ENCODE measurements at places on chromosomes 3 and 15.

DNA sequence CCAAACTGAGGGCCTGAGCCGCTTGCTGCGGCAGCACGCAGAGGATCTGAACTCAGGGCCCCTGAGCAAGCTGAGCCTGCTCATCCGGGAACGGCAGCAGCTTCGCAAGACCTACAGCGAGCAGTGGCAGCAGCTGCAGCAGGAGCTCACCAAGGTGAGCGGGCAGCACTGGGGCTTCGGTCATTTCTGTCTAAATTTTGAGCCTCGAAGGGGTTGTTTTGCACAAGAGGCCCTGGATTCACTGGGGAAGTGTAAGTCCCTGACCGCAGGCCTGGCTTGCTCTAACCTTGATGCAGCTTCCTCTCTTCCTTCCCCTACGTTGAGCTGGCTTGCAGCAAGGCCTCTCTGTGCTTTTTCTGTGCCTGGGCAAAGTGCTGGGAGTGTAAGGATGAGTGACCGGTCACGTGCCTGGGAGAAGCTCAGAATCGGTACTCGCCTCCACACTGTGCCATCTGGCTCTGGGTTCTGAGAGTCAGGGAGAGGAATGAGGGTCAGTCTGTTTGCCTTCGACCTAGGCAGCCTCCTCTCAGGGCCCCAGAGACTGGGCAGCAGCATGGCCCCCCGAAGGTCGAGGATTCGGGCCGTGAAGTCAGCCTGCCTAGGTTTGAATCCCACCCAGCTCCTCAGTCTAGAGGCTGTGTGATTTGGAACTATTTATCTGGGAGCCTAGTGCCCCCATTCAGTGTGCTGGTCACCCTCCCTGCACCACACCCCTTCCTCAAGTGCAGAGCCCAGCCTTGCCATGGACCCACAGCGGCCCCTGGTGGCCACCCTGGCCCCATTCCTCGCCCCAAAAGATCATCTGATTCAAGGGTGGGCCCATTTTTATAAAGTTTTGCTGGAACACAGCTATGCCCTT is 1.4 kb downstream of the FES start:
- no peak for DNase-seq

DNA sequence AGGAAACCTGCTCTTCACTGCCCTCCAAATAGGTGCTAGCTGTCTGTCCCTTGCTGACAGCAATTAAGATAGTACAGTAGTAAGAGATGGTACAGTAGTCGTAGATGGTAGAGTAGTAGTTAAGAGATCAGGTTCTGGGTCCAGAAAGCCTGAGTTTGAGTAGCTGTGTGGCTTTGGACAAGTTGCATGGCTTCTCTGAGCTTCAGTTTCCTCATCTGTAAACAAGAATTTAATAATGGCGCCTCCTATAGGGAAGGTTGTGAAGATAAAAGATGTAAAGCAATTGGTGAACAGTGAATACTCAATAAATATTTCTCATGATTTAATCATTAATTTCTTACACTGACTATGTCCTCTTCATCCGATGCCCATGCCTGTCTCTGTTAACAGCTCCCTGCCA is 86.9 kb upstream of the BCL6 start:
- no peak for DNase-seq

- no peak for DNase-seq
Observed at GRCh38 chr3:45366290-45366689, 22.1 kb upstream of the LARS2 start.

DNA sequence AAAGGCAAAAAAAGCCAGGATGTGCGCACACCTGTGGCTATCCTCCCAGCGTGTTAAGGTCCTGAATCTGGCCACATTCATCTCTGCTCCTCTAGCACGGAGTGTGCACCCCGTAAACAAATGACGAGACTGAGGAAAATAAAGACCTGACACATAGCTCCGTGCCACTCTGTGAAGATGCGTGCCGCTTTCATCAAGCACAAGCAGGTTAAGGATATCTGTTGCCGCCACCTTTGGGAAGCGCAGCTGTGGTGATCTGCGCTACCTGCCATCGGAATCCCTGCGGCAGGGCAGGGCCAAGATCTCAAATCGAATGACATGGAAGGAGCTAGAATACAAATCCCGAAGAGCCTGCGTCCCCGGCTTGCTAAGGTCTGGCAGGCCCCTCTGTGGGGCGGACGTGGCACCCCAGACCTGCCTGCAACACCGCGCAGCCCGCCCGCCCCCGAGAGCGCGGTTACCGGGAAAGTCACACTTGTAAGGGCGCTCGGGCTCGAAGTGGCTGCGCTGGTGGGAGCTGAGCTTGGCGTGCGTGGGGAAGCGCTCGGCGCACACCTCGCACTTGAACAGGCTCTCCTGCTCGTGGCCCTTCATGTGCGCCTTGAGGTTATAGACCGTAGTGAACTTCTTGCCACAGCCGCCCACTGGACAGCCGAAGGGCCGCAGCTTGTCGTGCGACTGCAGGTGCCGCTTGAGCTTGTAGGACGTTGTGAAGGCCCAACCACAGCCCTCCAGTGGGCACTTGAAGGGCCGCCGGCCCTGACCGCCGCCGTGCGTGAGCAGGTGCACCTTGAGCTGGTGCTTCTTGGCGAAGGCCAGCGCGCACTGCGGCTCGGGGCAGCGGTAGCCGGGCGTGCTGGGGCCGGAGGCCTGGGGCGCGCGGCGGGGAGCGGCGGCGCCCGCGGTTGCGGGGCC is 936 bp downstream of the ZXDC start:
- DNase-seq: no peak

- no peak for DNase-seq
Observed at GRCh38 chr3:72123908-72124441, 339.0 kb upstream of the PROK2 start.

GRCh38 chr3:168070919-168071318 is 24.8 kb downstream of the GOLIM4 start:
- no peak for DNase-seq

- no peak for DNase-seq
Observed at GRCh38 chr15:74128785-74129585, 1.4 kb upstream of the ISLR2 start.

DNA sequence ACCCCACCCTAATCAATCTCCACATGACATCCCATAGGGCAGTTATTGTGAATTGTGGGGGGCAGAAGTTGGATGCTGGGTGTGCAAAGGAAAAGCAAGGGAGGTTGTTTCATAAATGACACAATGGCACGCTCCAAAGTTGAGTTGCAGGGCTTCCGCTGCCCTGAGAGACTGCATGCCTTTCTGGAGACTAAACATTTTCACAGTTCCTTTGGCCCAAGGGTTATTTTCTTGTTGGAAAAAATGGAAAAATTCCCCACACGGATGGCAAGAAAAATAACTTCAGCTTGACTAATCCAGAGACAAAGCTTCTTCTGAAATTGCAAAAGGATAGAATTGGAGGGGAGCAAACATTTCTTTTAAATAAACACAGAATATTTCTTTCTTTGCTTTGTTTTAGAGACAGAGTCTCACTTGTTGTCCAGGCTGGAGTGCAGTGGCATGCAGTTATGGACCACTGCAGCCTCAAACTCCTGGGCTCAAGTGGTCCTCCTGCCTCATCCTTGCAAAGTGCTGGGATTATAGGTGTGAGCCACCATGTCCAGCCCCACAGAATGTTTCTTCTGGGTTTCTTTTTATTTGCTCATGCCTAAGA is 19.1 kb upstream of the TPM1 start:
- DNase-seq: no peak

- DNase-seq: no peak
Observed at GRCh38 chr15:94225616-94226015, 5.7 kb upstream of the MCTP2 start.

DNA sequence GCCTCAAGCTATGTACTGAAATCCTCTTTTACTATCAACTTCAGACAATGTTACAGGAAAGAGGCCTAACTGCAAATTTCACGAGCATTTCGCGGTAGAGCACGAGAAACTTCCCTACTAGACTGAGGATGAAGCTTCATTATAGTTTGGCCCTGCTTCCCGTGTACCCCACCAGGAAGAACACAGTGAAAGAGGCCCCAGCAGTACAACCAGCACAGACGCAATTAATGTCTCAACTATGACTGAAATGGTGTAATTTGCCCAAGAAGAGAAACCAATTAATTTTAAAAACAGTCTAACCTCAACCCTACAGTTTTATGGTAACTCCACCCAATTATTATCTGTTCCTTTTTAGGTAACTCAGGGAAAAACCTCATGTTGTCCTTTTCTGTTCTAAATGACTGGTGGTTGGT is 12.1 kb downstream of the CHSY1 start:
- no peak for DNase-seq

DNA sequence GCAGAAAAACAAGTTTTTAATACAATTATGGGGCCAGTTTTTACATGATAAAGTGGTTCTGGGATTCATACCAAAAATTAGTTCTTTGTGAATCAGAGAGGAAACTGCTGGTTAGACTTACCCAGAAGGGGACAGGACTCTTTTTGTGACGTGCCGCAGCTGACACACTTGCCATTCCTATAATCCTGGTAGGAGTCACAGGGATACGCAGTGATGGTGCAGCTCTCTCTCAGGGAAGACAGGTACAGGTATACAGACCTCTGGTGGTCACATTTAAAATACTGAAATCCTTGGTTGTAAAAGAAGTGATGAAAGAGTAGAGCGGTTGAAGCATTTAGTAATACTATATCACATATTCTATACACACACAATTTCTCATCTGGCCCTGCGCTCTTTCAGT is 20.2 kb upstream of the TMEM41A start:
- DNase-seq: no peak

GRCh38 chr3:152574461-152575079 is 260.4 kb upstream of the P2RY1 start:
- DNase-seq: peak; percentile 73

- no peak for DNase-seq
Observed at GRCh38 chr3:125024817-125025216, 31.0 kb downstream of the HEG1 start.

DNA sequence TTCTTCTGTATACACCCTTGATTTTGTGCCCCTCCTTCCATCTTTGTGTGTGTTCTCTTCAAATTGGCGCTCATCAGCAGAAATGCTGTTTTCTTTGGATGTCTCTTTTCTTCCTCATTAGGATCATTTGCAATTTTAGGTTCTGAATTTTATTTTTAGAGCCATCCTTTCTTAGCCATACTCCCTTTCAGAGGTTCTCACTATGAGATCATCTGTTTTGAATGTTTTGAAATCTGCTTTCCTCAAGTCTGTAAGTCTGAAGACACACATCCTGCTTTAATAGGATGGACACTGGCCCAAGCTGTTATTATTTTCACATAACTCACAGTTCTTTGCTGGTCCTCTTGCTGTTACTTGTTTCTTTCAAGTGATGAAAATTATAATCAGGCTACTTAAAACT is 124.8 kb downstream of the BDH1 start:
- DNase-seq: no peak

GRCh38 chr3:79517766-79518413 is 249.9 kb downstream of the ROBO1 start:
- DNase-seq: no peak

DNA sequence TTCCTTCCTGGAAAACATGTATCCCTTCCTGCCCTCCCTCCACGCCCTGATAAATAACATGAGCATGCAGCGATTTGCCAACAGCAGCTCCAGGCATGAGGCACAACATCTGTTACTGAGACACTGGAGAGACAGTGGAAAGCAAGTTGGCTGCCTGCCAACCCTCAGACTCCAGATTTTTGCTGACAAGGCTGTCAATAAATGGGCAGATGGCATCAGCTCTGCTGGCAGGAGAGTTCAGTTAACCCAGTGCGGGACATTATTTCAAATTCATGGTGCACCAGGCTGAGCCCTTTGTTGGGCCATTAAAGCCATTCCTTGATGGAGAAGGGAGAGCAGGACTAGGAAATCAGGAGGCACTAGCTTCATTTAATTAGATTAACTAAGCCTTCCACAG is 293.3 kb downstream of the MEX3B start:
- peak; percentile 90 for DNase-seq

GRCh38 chr3:151770956-151771355 is 37.2 kb downstream of the AADACL2 start:
- no peak for DNase-seq

DNA sequence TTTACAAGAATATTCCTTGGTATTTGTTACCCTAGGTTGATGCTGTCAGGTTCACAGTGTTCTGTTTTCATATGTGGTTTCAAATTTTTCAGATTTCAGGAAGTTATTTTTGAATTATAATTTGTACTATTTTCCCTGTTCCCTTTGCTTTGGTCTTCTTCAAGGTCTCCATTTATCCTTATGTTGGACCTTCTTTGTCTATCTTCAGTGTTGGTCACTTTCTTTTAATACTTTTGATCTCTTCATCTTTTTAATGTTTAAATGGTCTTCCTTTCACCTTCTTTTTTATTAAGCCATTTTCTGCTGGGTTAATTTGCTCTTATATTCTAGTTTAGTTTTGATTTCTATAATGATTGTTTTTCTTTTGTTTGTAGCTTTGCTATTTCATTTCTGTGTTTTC is 61.3 kb downstream of the KLHL25 start:
- no peak for DNase-seq

DNA sequence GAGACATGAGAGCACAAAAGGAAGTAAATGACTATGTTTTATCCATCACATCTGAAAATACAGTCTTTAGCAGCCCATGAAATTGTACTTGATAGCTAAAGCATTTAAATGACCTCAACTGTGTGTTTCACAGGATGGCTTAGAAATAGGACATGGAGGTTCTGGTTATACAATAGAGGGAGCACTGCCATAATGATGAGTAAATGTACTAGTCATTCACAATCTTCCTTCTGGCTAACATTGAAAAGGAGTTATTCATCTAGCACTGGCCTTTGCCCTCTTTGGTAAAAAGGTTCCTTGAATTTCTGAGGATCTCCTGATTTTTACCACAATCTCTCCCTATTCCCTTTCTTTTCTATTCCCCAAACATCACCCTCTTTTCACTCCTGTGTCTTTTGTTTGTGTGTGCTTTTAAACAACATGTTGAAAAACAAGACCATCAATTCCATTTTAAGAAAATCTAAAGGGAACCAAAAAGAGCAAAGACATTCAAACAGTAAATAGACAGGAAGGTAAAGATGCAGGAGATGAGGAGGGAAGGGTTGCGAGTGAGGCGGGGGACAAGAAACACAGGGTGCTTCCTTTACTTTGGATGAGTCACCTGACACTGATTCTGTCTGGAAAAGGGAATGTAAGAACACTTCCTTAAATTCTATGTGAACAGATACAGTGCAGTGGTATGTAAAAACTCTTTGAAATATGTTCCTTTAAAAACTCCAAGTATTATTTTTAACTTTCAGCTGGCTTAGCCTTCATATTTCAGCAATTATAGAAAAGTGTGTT is 619.0 kb downstream of the MECOM start:
- DNase-seq: no peak

- DNase-seq: no peak
Observed at GRCh38 chr3:26505399-26505798, 117.2 kb upstream of the LRRC3B start.

GRCh38 chr3:127970966-127971592 is 56.0 kb downstream of the KBTBD12 start:
- DNase-seq: no peak
